ENCODE measurements at places on chromosomes 2 and 18.

- no peak for DNase-seq
These were observed 144.8 kb downstream of the RNF152 start for GRCh38 chr18:61748004-61748403.

DNA sequence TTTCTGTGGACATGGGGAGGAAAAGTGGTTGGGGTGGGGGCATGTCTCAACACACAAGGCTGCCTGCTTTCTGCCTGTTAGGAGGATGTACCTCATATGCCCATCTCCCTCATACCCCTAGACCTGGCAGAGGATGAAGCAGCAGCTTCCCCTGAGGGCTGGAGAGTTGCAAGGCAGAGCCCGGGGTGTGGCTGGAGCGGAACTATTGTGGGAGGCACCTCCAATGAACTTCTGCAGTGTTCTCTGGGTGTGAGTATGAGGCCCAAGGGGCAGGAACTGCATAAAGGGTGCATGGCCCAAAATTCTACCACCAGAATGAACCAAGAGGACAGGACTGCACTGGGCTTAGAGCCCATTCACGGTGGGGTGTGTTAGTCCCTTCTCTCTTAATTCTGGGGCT is 296.3 kb upstream of the SIX2 start:
- no peak for DNase-seq

DNA sequence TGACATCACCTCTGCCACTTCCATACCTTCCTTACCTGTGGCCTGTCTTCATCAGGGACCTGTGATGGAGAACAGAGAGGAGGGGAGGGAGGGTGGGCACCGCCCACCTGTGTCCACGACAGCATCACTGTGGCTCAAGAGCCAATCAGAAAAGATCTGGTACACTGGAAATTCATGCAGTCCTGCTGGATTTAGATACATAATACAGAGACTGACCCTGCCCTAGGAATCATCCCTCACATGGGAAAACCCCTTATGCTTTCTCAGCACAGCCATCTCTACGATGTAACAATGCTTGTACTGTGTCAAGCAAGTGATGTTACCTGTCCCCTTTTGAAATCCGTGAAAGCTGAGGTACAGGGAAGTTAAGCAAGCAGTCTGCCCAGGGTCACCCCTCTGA is 145.6 kb upstream of the EPAS1 start:
- DNase-seq: no peak

DNA sequence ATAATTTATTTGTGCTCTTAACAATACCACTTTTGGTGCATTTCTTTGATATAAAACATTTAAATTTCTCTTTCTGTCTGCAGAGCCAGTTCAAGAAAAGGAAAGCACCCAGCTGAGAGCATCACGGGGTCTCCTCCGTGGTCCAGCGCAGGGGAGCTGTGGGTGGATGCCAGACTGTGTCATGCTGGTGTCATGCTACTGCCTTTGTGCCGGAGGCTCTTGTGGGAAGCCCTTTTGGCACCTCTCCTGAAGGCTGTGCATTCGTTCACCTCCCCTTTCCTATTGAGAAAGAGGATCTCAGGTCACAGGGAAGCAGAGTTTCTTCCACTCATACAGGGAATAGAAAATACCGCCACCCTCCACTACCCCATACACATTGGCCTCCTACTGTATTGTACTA is 450.4 kb downstream of the GALR1 start:
- DNase-seq: no peak

GRCh38 chr2:7725171-7725849 is 808.1 kb downstream of the RNF144A start:
- no peak for DNase-seq

- no peak for DNase-seq
These were observed 678.0 kb downstream of the EPHA4 start for GRCh38 chr2:220894069-220894468.
